GM13977 (cell line): ENCODE measurements at places on chromosomes 7 and 10.

DNA sequence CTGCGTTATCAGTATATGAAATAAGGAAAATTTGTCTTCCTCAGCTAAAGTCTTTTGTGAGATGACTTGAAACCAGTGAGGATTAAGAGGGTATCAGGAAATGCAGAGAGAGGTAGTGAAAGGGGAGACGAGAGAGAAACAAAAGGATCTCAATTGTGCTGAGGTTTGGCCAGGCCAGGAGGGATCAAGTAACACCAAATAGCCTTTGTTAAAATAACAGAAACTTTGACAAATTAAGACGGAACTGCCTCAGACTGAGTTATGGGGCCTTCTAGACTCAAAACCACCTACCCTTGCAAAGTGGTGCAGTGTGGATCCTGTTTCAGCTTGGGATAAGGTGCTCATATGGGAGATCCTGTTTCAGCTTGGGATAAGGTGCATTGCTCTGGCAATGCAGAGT lies 263.1 kb downstream of the CREB5 start:
- no peak for DNase-seq

- no peak for DNase-seq
These were observed 403.0 kb upstream of the MKI67 start for GRCh38 chr10:128529225-128529624.

DNA sequence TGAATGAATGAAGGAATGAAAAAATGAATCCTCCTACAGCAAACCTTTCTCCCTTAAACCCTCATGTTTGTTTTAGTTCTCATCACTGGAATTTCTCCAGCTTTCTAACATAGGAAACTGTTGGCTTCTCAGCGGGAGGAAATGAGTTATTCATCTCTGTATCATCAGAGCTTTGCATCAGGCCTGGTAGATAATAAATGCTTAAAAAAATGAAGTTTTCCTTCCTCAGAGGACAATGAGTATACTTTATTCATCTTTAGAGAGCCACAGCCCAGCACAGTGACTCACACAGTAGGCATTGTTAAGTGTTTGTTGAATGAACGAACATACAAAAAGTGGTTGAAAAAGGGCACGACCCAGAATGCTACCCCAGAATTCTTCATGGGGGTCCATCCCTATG lies 62.6 kb downstream of the COL13A1 start:
- DNase-seq, result no peak

- no peak for DNase-seq
These were observed 43.0 kb downstream of the ANK3 start for GRCh38 chr10:60346661-60347060.

- no peak for DNase-seq
These were observed 18.1 kb downstream of the FOXP2 start for GRCh38 chr7:114432703-114433102.
